ENCODE measurements at places on chromosomes 5 and 9.

- no peak for DNase-seq
Observed at GRCh38 chr9:89592963-89593726, 11.7 kb upstream of the GADD45G start.

- no peak for DNase-seq
Observed at GRCh38 chr9:35681341-35682002, 7.7 kb downstream of the CA9 start.

- no peak for DNase-seq
Observed at GRCh38 chr9:87034841-87035240, 87.5 kb upstream of the GAS1 start.

- DNase-seq: no peak
Observed at GRCh38 chr5:133817456-133817855, 151.0 kb downstream of the C5orf15 start.

GRCh38 chr5:180784497-180785097 lies 18.0 kb downstream of the MGAT1 start:
- DNase-seq: peak; percentile 35

GRCh38 chr9:115553060-115553773 lies 435.3 kb upstream of the TNC start:
- no peak for DNase-seq

GRCh38 chr5:57843059-57843367 lies 360.4 kb upstream of the ACTBL2 start:
- DNase-seq: no peak

GRCh38 chr5:34863946-34864345 lies 25.0 kb downstream of the TTC23L start:
- no peak for DNase-seq

DNA sequence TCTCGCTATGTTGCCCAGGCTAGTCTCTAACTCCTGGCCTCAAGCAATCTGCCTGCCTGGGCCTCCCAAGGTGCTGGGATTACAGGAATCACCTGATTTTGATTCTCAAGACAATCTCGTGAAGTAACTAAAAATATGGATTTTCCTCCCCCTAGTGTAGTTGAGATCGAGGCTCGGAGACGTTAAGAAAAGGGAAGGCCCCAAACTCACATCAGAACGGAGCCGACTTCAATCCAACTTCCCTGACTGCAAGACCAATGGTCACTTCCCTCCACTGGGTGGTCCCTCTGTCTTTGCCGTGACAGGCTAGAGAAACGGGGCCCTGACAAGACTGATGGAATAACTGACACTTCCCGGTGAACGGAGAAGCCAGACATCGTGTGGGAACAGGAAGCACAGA lies 28.3 kb downstream of the BARHL1 start:
- no peak for DNase-seq

DNA sequence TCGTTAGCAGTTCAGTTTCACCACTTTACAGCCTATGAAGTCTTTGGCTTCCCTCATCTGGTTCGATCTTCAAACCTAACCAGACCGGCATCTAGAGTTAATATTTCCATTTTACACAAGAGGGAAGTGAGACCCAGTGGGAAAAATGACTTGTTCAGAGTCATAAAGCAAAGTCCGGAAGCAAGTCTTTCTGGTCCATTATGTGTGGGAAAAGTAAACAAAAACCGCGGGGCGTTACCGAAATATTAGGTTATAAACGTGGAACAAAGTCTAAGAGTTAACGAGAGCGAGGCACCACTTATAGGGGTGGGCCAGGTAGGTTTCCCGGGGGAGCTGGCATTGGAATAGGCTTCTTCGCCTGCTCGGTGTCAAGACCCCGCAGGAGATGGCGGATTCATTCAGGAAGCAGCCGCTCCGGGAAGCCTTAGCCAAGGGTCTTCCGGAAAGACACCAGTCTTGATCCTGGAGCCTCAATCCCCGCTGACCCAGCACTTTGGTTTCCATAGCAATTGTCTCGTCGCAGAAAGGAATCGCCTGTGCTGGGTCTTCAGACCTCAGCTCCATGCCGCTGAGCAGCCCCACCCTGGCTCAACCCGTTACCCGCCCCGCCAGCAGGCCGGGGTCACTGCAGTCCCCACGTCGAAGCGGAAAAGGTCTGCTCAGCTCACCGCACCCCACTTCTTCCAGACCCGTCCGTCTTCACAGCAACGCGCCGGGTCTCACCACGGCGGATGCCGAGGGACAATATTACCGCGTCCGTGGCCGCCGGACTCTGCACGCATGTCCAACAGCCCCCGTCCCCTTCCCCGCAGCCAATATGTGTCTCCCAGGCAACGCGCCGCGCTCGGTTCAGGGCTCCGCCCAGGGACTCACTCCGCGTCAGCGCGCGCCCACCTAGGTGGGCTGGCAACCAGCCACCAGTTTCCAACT lies at the start of gene C5orf52:
C5orf52 (plus strand) TSS at position 872 of the 930 bp plus-strand sequence. CDS start 82 bp downstream, outside the sequence.
- DNase-seq: no peak

DNA sequence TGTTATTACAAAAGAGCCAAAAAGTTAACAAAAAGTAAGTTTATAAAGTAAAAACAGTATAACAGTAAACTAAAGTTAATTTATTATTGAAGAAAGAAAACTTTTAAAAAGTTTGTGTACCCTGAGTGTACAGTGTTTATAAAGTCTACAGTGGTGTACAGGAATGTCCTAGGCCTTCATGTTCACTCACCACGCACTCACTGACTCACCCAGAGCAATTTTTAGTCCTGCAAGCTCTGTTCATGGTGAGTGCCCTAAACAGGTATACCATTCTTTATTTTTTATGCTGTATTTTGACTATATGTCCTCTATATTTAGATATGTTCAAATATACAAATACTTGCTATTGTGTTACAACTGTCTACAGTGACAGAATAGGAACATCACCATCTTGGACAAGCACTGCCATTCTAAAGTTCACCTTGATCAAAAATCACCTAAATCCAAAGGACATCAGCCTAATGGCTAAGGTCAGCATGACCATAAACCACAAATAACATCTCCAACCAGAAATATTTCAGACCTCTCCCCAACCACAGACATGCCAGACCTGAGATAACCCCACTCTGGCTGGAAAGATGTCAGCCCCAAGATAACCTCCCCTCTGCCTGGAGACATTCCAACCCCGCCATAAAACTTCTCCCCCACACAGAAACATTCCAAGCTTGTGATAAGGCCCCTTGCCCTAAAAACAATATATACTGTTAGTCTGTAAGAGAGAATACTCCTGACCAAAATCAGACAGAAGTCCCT lies 56.1 kb downstream of the AGXT2 start:
- DNase-seq: no peak

DNA sequence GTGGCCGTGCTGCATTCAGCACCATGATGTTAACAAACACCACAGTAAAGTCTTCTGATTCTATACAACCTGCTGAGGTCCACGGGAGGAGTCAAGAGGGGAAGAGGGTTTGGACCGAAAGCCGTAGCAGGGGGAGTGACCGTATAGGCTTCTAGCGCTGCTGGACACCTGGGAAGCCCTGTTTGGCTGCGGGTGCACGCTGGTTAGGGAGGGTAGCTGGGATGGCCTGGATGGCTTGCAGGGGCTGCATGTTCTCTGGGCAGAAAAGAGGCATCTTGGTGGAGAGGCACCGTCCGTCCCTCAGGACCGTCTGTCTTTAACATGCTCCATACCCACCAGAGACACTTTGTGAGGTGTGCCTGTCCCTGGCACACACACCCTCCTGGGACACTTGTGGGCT lies 251.0 kb upstream of the IRX1 start:
- DNase-seq: no peak

DNA sequence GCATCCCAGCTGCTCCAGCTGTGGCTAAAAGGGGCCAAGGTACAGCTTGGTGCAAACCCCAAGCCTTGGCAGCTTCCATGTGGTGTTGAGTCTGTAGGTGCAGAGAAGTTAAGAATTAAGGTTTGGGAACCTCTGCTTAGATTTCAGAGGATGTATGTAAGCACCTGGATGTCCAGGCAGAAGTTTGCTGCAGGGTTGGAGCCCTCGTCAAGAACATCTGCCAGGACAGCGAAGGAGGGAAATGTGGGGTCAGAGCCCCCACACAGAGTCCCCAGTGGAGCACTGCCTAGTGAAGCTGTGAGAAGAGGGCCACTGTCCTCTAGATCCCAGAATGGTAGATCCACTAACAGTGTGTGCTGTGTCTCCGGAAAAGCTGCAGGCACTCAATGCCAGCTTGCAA lies 236.2 kb upstream of the ADRA1B start:
- DNase-seq: no peak

DNA sequence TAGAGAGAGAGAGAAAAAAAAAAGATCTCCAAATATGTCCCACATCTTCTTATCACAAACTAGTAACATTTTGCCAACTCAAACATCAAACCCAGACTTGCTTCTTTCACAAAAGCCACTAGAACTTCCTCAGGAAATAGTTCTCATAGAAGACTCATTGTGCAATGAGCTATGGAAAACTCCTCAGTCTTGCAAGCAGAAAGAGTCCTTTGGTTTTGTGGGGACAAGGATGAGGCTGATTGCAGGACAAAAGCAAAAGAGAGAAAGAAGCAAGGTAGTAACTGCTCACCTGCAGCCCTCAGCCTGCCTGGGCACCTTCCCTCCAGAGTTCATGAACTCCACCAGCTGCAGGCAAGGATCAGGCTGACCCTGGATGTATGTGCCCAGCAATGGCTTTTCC lies 399.0 kb downstream of the IRX1 start:
- DNase-seq: no peak

- no peak for DNase-seq
Observed at GRCh38 chr5:117652036-117652957, 1077.7 kb upstream of the SEMA6A start.

DNA sequence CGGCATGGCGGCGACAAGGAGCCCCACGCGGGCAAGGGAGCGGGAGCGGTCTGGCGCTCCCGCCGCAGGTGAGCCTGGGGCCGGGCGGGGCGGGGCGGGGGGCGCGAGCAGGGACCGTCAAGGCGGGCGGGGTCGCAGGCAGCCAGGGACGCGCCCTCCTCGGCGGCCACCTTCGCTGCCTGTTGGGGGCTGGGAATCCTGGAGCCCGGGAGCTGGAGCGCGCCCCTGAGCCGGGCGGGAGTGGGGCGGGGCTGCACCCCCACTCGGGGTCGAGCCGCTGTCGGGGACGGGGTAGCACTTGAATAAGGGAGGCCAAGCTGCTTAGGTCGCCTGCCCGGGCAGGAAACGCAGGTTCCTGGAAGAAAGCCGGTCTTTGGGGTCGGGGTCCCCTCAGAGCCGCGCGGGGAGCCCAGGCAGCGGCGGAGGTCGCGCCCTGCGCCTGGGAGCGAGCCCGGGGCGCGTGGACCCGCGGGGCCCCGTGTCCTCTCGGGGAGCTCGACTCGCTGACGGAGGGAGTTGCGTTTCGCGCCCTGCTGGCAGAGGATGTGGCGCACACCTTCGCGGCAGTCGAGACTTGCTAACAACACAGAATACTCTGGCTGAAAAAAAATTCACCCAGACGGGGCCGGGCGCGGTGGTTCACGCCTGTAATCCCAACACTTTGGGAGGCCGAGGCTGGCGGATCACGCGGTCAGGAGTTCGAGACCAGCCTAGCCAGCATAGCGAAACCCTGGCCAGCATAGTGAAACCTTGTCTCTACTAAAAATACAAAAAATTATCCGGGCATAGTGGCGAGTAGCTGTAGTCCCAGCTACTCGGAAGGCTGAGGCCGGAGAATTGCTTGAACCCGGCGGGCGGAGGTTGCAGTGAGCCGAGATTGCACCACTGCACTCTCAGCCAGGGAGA lies 552 bp downstream of the OTULINL start:
- no peak for DNase-seq

GRCh38 chr9:16683326-16683725 lies 187.1 kb downstream of the BNC2 start:
- no peak for DNase-seq

GRCh38 chr5:95916687-95917085 lies 45.0 kb downstream of the ELL2 start:
- DNase-seq: no peak

GRCh38 chr5:110665184-110665726 lies 61.2 kb downstream of the TMEM232 start:
- no peak for DNase-seq

- DNase-seq: no peak
Observed at GRCh38 chr5:154986151-154986550, 27.4 kb upstream of the KIF4B start.

GRCh38 chr9:116181853-116182610 lies 28.4 kb downstream of the PAPPA start:
- no peak for DNase-seq

DNA sequence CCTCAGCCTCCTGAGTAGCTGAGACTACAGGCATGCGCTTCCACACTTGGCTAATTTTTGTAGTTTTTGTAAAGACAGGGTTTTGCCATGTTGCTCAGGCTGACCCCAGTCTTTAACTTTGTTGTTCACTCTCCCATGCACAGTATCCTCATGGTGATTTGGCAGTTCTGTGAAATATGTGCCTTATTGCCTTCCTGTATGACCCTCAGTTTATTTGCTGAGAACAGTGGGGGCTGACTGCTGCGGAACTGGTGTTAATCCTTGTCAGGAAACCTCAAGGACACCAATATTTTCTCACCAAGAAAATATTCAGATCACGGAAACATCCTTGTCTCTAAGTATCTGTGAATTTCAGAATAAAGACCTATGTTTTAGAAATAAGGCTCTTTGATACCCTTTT lies 287.8 kb downstream of the ARRDC3 start:
- no peak for DNase-seq

DNA sequence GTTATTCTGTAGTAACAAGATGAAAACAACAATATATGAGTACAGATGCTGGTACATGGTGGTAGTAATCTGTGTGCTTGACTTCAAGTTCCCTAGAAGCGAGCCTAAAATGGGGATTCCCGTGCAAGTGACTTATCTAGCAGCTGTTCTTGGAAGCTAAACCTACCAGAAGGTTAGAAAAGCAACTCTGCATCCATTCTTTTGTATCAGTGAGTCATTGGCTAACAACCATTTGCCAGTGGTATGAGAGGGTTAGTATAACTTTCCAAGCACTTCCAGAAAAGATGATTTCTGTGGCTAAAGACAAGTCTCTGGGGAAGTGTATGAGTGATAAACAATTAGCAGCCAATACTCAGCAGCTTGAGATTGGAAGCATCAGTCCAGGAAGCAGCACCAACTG lies 787.7 kb upstream of the CDH6 start:
- DNase-seq: no peak

DNA sequence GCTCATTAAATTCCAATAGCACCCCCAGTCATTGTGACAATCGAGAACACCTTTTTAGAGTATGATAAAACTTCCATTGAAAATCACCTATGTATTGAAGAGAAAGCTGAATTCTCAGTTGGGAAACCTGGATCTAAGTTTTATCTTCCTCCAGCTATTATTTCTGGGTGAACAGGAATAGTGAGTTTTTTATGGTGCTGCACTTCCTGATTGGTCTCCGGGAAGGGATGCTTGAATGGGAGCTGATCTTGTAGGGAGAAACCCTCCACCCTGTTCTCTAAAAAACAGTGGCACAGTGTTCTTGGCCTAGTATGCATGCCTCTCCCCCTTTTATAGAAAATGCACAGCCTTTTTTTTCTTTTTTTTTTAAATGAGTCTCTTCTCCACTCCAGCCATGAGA lies 112.2 kb downstream of the ACTBL2 start:
- no peak for DNase-seq

- no peak for DNase-seq
Observed at GRCh38 chr5:64603676-64604075, 86.6 kb upstream of the SHISAL2B start.

- no peak for DNase-seq
Observed at GRCh38 chr5:137292461-137293027, 206.6 kb downstream of the SPOCK1 start.

Data from HS-27A (cell line).